ENCODE measurements at places on chromosomes 4 and X. TPM values are rescaled to one million over a fixed set of nuclear protein-coding genes. Genes with fewer than 3 reads are reported as not detected.
A peak's percentile ranks its signal among the peaks of the same experiment; 100 is the strongest.

Gene TCP11X2
- not detected for total RNA-seq

Gene GAGE2A
- not detected for total RNA-seq

Gene GPR82
- not detected for total RNA-seq

- DNase-seq: no peak
Measured at GRCh38 chr4:70715097-70715496, 6.7 kb upstream of the RUFY3 start.

- DNase-seq: no peak
Measured at GRCh38 chr4:123706973-123707372, 310.4 kb downstream of the SPRY1 start.

DNA sequence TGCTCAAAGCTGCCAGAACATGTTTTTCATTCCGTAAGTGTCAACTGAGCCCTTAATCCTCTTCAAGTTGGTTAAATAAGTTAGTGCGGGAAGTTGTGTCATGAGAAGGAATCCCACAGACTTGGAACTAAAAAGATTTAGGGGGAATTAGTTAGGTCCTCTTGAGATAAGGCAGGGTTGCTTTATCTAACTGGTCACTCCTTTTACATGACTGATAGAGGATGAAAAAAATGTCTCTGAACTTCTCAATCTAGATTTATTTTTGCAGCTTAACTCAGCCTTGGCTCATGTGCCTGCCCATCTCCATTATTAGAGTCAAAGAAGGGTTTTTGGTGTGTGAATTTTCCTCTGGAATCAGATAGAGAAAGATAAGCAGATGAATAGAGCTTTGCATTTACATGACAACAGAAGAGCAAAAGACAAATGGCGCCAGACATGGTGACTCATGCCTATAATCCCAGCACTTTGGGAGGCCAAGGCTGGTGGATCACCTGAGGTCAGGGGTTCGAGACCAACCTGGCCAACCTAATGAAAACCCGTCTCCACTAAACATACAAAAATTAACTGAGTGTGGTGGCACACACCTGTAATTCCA is 882.9 kb downstream of the RPA4 start:
- DNase-seq: no peak

DNA sequence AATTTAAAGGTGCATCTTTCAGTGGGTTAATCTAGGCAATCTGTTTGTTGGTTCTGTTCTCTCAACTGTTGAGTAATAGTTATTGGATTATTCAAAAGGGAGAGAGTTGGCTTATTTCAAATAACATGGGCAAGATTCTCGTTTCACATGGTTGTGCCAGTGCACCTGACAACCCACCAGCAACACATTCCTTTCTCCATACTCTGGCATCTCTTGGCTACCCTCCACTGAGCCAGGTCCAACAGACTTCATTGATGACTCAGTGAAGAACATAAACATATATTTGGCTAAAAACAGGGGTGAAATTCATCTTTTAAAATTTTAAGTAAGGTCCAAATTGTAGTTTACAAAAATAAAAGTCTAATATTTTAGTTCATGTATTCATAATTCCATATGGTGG is 967.2 kb downstream of the RPA4 start:
- DNase-seq: no peak

GRCh38 chrX:98939456-98939855 is 1470.6 kb downstream of the PCDH19 start:
- DNase-seq: no peak

DNA sequence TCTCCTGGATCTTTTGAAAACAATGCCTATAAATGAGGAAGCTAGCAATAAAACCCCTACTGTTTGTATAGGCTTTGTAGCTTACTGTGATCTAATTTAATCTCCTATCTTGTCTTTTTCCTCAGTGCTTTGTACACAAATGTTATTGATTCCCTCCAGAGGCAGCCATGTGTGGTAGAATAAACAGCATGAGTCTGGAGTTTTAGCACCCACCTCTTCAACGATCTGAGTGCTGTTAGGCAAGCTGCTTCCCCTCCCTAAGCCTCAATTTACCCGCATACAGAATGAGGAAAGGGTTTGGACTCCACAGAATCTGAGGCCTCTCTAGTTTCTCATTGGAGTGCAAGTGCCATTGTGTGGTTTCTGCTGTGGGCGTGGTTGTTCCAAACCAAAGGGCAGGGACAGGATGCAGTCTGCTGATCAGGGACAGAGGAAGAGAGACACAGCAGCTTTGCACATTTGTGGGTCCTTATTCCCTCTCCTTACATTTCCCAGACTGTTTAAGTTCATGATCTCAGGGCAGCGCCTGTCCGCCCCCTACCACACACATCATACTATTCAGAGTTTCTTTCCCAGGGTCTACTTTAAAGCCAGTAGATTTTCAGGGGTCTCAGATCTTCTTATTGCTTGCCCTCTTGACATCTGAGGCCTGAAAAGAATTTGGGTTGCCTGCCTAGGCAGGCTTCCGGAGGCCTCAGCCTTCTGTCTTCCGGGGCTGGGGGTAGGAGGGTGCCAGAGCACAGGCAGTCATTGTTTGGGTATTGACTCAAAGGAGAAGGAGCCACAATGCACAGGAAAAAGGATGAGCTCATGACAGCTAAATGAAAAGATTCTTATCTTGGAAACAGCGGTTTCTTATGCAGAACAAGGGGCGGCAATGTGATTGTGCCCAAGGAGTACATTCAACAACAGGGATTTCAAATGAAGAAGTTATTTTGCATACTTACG is 114.9 kb upstream of the TEX13D start:
- DNase-seq: peak; percentile 47

DNA sequence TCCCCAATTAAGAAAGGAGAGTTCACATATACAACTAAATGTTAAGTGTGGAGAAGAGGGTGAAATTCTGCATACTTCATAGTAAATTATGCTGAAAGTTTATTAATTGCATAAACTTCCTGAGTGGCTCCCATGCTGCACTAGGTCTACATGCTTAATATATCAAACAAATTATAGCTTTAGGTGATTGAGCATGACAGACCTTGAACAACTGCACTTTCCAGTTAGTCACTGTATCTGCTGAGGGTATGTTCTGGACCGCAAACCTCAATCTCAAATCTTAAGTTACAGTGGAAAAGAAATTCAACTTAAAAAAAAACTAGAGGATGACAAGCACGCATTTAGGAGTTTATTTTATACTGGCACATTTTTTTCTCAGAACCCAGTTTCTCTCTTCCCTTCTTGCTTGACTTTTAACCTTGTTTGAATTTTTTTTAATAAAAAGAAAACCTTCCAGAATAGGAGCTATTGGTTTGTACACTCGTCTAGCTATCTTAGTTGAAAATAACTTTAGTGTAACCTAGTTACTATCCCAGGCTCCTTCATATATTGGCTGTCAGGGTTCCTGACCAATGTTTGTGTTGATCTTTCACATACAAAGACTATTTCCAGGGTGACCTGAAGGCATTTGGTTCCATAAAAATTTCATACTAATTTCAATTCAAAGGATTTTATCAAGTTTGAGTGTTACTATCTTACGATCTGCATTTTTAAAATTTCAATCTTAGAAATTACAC is 10.2 kb upstream of the FAM120C start:
- no peak for DNase-seq

DNA sequence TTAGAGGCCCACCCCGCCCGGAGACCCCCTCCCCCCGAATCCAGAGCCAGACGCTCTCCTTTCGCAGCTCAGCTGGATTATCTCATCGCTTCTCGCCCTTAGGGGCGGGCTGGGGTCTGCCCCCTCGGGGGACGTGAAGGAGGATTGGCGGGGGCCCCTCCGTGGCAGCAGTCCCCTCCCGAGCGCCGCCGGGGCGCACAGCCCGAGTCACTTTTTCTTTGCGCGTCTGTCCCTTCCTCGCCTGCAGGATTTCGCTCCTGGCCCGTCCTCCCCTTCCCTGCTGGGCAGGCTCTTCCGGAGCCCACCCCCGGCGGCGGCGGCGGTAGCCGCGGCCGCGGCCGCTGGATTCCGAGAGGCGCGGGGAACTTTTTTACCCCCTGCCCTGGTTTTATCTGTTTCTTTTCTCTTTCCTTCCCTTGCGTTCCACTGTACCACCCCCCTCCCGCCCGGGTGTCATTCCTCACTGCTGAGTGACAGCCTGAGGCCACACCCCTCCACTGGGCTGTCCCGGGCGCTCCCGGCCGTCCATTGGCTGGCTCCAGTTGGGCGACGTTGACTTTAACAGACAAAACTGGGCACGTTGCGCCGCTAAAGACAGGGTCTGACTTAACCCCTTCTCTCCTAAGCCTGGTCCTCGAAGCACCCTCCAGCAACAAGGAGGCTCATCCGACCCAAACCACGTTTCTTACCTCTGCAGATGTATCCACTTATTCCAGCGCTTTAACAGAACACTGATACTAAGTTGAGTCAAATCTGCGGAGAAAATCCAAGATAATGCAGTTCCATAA is 492 bp upstream of the NKX3-2 start:
- DNase-seq: no peak

DNA sequence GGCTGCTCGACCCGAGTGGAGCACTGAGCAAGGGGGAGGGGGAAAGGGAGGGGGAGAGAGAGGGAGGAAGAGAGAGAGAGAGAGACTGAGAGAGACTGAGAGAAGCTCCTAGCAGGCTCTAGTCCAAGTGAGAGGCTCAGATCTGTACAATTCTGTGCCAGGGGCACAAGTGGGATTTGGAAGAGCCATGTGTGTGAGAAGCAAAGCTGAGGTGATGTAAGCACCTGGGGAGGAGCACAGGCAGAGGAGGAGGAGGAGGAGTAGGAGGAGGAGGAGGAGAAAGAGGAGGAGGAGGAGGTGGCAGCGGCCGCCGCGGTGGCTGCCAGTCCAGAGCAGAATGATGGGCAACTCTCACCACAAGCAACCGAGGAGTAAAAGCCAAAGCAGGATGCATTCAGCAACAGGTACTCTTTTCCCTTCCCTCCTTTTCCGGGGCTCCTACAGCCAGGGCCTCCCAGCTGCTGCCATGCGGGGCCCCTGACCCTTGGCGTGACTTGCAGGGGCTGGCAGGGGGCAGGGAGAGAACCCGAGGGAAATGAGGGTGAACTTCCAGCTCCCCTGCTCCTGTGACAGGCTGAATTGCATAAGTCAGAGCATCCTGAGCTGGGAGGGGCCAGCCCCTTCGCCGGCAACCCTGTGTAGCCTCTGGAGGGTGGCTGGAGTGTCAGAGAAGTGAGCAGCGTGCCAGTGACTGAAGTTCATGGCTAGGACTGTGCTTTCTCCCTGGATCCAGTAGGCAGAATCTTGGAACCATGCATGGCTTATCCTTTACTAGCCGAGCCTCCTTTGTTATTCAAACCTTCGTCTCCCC is 62.2 kb downstream of the RTL5 start:
- no peak for DNase-seq

Measured in activated naive CD4-positive, alpha-beta T cell treated with anti-CD3 and anti-CD28 coated beads, Interleukin-2, amount 50 U/mL, for 72 hours (primary cell).